ENCODE measurements at places on chromosomes 2 and 18.

- DNase-seq: no peak
Observed at GRCh38 chr2:2926009-2926857, 451.4 kb downstream of the EIPR1 start.

GRCh38 chr2:75606761-75607399 is 39.7 kb upstream of the MRPL19 start:
- DNase-seq: no peak

GRCh38 chr2:146349334-146349733 is 1495.5 kb upstream of the ACVR2A start:
- no peak for DNase-seq

DNA sequence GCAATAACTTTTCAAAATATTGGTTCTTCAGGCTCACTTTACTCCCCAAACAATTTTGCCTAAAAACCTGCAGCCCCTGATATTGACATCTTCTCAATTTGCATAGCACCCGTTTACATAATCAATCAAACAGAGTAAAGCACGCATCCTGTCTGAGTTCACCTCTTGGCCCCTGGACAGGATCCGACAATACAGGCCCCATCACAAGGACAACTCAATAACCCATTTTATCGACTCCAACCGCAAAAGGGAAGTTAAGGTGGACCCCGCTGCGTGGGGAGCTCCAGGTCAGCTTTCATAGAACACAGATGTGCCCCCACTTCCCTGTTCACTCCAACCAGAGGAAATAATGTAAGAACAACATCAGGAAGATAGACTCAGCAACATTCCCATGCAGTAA is 44.7 kb downstream of the TTC32 start:
- DNase-seq: no peak

DNA sequence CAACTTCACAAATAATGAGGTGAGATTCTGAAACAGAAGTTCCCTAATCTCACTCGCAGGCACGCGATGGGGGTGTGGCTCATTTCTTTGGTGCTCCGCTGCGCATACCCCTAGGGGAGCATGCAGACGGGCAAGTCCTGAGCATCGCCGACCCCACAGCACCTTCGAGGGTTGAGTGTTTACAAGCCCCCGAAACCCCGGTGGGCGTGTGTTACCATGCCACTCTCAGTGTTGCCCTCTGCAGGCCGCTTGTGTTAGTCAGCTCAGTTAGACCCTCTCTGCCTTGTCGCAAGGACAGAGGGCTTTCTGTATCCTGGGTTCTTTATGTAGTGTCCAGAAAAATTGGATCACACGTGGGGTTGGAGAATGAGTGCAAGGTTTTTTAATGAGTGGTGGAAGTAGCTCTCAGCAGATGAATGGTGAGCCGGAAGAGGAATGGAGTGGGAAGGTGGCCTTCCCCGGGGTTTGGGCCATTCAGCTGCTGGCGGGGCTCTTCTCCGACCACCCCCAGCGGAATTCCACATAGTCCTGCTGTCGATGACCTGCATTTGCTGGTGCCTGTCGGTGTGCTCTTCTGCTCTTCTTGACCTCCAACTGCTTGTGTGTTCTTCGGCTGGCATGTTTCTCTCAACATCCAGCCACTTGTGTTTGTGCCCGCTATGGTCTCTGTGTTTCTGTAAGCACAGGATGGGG is 191.3 kb downstream of the RPRM start:
- peak; percentile 50 for DNase-seq

GRCh38 chr2:12094134-12094533 is 347.7 kb downstream of the LPIN1 start:
- no peak for DNase-seq

- DNase-seq: no peak
Observed at GRCh38 chr2:145123606-145124005, 603.7 kb upstream of the ZEB2 start.

DNA sequence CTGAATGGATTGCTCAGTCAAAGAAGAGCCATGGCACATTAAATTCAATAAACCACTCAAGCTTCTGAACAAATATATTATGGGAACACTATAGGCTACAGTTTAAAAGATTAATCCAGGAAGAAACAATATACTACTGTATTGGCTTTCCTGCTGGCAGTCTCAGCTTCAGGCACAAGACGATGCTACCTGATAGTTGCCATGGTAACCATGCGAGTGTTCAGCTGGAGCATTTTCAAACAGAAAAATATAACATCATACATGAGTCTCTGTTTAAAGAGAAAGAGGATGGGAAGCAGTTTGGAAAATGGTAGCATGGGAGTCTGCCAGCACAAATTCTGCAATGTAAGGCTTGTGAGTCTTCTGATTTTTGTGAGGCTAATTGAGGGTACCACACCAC is 65.9 kb upstream of the CPO start:
- no peak for DNase-seq

DNA sequence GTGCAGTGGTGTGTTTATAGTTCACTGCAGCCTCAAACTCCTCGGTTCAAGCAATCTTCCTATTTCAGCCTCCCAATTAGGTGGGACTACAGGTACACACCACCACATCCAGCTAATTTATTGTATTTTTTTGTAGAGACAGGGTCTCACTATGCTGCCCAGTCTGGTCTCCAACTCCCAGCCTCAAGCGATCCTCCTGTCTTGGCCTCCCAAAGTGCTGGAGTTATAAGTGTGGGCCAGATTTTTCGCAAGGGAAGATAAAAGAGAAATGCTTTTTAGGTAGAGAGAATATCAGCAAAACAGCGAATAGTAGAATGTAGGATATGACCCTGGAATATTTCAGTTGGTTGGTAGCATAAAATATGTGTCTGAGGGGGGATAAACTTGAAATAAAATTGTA is 4.3 kb downstream of the DDX1 start:
- no peak for DNase-seq

GRCh38 chr2:215421859-215422461 is 13.9 kb downstream of the FN1 start:
- DNase-seq: no peak

DNA sequence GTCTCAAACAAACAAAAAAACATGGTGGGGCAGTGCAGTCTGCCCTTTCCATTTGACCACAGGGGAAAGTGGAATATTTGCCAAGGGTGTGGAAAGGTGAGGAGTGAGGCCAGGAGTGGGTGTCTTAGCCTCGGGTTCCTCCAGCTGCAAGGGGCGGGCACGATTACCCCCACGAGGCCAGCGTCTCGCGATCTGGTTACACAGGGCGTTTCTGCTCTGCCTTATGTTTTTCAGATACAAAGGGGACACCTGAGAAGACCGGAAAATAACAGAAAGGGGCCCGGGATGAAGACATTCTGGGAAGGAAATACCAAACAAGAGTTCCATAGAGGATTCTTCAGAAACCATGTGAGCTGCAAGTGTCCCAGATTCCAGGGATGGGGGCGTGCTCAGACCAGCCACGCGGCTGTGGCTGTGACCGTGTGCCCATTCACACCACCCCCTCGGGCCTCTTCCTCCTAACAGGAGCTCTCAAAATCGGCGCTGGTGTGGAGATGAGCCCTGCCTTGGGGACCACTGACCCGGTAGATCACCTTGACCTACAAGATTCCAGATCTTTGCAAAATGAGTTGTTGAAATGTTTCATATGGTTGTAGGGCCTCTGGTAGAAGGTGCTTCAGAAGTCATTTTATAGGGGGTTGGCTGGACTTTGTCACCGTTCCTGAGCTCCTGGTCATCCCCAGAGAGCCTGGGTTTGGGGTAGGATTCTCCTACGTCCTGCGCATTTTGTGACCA is 34.2 kb downstream of the FAM178B start:
- no peak for DNase-seq

- no peak for DNase-seq
Observed at GRCh38 chr2:142291969-142292368, 161.2 kb upstream of the LRP1B start.

All from activated CD4-positive, alpha-beta T cell treated with anti-CD3 and anti-CD28 coated beads for 36 hours (primary cell).